ENCODE measurements at places on chromosomes 2 and 18.

DNA sequence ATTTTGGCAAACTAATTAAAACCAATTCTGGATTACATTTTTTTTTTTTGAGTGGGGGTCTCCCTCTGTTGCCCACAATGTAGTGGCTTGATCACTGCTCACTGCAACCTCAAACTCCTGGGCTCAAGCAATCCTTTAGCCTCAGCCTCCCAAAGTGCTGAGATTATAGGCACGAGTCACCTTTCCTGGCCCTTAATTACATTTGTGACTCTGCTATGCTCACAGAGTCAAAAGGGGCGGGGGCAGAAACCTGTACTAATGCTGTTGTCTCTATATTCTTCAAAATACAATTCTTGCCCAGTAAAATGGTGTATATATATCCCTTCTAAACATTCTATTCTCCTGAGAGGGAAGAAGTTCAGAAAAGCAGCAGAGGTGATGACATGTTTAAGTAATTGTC, 23.2 kb downstream of the PRKD3 start:
- no peak for DNase-seq

GRCh38 chr2:229818230-229818629, 103.6 kb downstream of the TRIP12 start:
- DNase-seq = no peak

DNA sequence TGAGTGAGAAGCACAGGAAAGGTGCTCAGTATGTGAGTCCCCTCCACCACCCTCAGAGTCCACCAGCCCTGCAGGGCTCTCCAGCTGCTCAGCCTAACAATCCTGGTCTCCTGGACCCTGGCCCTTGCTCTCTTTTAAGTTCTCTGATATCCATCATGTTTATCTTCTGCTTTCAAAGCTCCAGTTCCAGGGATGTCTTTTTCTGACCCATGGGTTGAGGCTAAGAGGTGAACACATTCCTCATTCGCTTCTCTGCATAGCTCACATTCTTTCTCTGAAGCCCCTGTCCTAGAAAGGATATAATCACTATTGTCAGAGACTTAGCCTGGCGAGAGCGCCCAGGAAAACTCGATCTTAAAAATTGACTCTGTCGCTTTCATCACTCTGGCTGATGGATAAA, 86.4 kb downstream of the ARL4C start:
- DNase-seq = no peak

- DNase-seq = no peak
Measured at GRCh38 chr2:165691615-165692014, 102.4 kb downstream of the GALNT3 start.

- no peak for DNase-seq
Measured at GRCh38 chr2:99691926-99692325, 202.1 kb upstream of the REV1 start.

DNA sequence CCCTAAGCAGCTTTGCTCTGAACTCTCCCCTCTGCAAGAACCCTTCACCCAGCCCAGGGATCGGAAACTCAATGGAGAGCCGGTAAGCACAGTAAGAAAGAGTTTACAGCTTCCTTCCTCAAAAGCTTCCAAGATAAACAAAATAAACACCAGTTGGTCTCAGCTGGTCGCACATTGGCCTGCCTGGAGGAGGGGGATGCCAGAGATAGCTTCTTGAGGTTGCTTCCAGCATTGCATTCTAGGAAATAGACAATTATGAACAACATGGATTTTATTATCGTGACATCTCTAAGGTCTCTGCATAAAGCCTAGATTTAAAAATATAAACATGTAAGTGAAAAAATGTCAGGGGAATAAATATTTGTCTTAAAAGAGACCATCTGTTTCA, 141.5 kb upstream of the PKDCC start:
- no peak for DNase-seq

DNA sequence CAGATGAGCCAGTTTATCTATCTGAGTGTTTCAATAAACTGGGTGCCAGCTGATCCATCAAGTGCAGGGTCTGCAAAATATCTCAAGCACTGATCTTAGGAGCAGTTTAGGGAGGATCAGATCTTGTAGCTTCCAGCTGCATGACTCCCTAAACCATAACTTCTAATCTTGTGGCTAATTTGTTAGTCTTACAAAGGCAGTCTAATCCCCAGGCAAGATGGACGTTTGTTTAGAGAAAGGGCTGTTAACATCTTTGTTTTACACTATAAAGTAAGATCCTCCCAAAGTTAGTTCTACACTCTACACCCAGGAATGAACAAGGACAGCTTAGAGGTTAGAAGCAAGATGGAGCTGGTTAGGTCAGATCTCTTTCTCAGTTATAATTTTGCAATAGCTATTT, 28.7 kb upstream of the HNMT start:
- no peak for DNase-seq

- DNase-seq = peak; percentile 61
Measured at GRCh38 chr2:110804915-110805314, 72.5 kb downstream of the ACOXL start.

GRCh38 chr2:45938649-45939511, 287.4 kb downstream of the PRKCE start:
- DNase-seq = no peak

DNA sequence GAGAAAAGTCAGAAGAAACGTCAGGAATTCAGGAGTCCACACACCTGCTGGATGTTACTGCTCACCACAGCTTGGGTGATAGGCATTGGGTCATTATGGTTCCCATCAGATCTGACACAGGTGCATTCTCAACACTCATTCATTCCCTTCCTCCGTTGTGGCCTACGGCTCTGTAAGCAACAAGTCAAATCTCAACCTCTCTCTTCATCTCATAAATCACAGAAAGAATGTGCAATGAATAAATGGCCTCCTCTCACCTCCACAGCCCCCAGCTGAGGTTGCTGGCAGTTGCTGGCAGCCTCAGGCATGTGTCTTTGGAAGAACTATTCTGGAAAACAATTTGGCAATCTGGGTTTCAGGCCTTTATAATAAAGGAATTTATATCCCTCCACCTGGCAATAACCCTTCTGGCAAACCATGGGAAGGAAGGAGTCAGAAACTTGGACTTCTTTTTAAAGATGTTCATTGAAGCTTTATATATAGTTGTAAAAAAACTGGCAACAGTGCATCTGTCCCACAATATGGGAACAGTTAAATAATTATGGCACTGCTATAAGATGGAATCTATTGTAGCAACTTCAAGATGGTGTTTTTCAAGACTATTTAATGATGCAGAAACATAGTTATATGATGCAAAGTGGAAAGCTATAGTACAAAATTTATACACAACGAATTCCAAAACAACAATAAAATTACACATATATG, 175.4 kb downstream of the ANAPC1 start:
- no peak for DNase-seq

DNA sequence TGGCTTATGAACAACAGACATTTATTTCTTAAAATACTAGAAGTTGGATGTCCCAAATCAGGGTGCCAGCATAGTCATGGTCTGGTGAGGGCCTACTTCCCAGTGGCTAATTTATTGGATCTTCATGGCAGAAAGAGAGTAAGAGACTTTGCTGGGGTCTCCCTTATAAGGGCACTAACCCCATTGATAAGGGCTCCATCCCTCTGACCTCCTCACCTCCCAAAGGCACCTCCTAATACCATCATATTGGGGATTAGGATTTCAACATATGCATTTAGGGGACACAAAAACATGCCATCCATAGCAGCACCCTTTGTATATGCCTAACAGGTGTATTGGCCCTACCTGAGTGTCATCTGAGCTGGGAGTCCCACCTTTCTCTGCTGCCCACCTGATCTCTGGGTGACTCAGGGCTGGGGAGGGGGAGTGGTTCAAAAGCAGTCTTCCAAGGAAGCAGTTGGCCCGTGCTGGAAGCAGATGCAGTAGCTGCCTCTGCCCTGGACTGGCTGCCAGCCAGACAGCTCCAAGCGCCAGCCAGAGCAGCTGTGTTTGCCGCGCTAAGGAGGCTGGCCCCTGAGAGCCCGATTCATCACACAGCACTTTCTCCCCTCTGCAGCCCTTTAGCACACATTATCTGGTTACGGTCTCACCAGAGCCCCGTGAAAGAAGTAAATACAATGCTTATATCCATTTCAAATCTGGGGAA, 84.6 kb downstream of the SMAD7 start:
- no peak for DNase-seq

DNA sequence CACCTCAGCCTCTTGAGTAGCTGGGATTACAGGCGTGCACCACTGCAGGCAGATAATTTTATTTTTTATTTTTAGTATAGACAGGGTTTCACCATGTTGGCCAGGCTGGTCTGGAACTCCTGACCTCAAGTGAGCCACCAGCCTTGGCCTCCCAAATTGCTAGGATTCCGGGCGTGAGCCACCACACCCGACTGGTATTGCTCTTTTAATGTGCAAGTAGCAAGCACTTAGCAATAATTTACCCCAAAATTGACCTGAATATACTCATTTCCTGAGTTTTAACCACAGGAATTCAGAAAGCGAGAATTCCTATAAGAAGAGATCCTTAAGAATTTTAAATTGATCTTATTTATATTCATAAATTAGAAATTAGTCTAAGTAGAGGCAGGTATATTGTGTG, 169.1 kb downstream of the CDH2 start:
- DNase-seq = no peak

DNA sequence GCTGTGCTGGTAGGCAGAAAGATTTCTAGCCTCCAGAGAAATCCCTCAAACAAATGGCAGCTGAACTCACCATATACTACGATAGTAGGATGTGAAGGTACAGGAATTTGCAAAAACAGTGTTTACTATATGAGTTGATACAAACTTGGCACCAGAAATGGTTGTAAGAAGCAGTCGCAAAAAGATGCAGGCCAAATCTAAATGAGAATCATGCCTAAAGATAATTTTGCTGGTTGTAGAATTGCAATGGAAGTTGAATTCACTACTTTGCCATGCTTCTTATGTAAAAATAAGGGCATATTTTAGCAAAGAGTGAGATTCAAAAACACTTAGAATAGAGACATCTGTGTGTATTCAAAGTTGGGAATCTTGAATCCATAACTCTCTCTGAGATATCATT, 924.7 kb downstream of the SUCLG1 start:
- DNase-seq = no peak

- DNase-seq = no peak
Measured at GRCh38 chr2:173175222-173175621, 99.6 kb downstream of the MAP3K20 start.

DNA sequence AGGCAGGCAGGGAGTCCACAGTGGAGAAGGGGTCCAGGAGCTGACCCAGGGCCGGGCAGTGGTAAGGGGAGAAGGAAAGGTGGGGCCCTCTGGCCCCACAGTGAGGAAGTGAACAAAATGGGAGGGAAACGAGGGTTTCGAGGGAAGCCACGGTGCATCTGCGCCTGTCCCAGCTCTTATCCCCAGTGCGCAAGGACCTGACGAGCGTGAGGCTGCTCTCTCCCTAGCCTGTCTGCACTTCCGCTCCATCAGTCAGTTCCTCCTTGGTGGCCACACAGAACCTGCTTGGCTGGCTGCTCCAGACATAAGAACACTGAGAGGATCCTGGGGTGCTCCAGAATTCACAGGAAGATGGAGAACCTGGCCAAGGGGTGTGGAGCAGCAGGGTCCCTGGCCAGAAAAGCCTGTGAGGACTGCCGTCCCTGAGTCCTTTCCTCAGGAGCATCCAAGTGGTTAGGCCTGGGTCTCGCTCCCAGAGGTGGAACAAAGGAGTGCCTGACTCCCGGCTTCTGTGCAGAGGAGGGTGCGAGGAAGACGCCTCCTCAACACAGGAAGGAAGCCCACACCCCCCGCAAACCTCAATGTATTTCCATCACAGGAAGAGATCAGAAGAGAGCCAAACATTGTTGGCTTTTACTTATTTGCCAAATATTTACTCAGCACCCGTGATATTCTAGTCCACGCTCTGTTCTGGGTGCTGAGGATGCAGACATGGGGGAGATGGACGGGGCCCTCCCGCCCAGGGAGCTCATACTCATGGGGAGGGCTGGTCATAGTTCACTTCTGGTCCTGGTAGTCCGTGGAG, 43.7 kb upstream of the SEMA4C start:
- peak; percentile 32 for DNase-seq

DNA sequence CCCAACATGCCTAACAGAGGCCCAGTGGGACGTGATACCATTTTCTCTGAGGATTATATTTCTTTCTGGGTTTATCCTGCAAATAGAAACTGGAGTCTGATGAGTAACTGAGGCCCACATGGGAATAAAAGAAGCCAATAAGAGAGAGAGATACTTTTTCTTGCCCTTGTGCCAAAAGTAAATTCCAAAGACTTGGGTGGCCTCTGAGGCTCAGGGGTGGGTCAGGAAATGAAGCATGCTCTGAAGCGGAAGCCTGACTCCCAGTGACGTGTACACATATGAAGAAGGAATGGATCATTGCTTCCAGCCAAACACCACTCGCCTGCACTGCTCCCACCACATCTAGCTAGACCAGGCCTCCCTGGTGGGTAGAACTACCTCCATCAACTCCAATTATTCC, 273.6 kb upstream of the NCKAP5 start:
- no peak for DNase-seq

DNA sequence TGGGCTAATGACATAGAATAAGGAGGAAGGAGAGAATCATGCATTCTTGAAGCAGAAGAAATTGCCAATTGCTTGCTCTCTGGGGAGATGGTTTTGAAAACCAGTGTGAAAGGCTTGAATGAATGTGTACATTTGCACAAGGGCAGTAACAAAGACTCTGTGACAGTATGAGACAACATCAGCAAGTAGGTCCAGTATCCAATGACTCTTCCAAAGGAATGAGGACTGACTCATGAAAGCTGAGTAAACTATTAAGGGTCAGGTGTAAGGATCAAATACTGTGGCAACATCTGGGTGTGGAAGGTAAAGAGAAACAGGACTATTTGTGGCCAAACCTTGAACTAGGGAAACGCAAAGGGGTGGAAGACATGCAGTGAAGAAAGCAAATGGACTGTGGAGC, 886.0 kb upstream of the CHAC2 start:
- DNase-seq = no peak

DNA sequence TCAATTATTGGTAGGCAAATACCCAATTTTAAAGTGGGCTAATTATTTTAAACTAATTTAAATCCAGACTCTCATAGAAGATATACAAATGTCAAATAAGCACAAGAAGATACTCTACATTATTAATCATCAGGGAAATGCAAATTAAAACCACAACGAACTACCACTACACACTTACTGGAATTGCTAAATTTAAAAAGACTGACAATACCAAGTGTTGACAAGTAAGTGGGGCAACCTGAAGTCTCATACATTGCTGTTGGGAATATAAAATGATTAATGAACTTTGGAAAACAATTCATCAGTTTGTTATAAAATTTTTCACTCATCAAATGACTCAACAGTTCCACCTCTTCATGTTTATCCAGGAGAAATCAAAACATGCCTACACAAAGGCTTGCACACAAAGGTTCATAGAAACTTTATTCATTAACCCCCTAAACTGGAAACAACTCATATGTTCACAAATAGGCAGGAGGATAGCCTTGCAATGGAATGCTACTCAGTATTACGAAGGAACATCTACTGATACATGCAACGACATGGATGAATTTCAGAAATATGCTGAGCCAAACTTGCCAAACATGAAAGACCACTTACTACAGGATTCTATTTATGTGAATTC, 120.8 kb downstream of the MCFD2 start:
- no peak for DNase-seq

Data from activated T-cell treated with anti-CD3 and anti-CD28 coated beads for 48 hours (primary cell).